Cerebellar nuclear complex (tissue), 1 donor: ENCODE measurements at places on chromosomes 3 and 15.
A peak's percentile ranks its signal among the peaks of the same experiment; 100 is the strongest.

DNA sequence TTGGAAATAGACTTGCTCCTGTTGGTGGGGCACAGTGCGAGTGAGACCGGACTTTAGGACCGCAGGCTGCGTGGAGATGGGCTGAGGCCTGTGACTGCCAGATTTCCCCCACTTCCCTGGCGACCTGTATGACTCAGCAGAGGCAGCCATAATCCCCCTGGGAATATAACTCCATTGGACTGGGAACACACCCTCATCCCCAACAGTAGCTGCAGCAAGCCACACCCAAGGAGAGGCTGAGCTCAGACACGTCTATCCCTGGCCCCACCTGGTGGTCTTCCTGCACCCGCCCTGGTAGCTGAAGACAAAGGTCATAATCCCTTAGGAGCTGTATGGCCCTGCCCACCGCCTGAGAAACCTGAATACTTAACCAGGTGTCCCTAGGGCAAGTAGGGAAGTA is 42.6 kb downstream of the DZIP1L start:
- no peak for DNase-seq

DNA sequence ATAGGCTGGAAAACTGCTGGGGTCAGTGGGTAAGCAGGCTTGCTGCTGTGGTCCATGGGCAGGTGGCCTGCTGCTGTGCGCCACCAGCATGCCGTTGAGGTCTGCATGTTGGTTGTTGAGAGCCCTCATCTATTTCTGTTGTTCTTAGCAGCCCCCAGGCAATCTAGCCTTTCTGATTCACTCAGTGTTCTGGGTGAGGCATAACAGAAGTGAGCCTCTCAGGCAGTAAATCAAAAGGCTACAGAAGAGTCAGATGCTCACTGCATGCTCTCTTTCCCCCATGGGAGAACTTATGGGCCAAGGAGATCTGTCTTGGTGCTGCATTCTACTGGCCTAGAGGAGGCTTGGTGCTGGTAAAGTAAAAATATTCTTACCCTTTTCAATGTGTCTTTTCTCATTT is 67.8 kb upstream of the ATP10A start:
- DNase-seq: no peak

DNA sequence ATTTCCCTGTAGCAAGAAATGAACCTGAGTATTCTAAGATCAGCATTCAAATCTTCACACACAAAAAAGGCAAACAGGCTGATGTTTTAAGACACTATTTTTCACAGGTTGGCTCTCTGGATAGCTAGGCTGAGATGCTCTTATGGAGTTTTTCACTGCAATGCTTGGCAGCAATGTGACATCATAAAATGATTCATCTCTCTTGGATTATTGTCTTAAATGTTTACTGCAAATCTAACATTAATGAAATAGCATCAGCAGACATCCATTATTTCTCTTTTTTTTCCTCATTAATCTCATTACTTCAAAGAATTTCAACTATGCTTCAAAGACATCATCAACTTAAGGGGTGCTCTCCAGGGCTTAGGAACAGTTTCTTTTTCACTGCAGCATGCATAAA is 23.6 kb upstream of the SSUH2 start:
- no peak for DNase-seq

GRCh38 chr15:33326908-33327307 is 16.1 kb downstream of the RYR3 start:
- no peak for DNase-seq

GRCh38 chr3:127124120-127124519 is 68.8 kb upstream of the PRR23E start:
- DNase-seq: no peak

GRCh38 chr15:58873267-58873666 is 60.2 kb downstream of the SLTM start:
- no peak for DNase-seq

- no peak for DNase-seq
Measured at GRCh38 chr3:171643681-171644080, 166.6 kb downstream of the PLD1 start.

GRCh38 chr3:16090024-16090423 is 84.5 kb upstream of the GALNT15 start:
- no peak for DNase-seq

DNA sequence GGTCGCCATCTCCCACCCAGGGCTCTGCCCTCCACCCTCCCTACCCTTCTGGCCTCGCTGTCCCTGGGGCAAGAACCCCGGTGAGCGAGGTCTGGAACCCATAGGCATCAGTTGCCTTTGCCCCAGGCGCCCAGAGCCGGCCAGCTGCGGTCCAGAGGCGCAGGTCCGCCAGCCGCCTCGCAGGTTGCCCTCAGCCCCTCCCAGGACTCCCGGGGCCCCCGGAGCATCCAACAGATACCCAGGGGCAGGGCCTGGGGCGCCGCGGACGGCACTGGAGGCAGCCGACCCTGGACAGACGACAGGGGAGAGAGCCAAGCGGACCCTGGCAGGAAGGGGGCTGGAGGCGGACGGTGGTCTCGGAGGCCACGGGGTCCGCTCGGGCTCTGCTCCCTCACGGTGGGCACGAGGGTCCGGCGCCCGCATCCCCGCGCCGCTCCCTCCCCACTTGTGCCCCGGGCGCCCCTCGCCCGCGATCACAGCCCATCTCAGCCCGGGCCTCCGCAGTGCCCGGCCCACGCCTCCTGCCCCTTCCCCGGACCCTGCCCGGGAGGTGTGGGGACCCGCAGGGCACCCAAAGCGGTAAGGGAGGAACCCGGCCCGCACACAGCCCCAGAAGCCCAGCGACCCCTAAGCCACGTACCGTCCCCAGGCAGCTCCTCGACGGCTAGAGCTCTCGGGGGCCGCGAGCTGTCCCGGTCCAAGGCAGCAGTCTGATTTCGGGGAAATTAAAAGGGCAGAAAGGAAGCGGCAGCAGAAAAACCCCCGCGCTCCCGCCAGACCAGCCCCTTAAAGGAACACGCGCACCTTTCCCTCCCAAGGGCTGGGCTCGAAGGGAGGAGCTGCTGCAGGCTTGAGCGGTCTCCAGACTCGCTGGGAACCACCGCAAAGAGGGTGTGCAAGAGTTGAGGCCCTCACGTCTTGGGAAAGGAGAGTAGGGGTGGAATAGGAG is at the start of gene HAPLN3:
HAPLN3 (minus strand) TSS at position 726 of the 949 bp plus-strand sequence. CDS start 8,246 bp downstream, outside the sequence.
- DNase-seq: no peak

- no peak for DNase-seq
Measured at GRCh38 chr3:134018406-134018805, 11.3 kb downstream of the SLCO2A1 start.

DNA sequence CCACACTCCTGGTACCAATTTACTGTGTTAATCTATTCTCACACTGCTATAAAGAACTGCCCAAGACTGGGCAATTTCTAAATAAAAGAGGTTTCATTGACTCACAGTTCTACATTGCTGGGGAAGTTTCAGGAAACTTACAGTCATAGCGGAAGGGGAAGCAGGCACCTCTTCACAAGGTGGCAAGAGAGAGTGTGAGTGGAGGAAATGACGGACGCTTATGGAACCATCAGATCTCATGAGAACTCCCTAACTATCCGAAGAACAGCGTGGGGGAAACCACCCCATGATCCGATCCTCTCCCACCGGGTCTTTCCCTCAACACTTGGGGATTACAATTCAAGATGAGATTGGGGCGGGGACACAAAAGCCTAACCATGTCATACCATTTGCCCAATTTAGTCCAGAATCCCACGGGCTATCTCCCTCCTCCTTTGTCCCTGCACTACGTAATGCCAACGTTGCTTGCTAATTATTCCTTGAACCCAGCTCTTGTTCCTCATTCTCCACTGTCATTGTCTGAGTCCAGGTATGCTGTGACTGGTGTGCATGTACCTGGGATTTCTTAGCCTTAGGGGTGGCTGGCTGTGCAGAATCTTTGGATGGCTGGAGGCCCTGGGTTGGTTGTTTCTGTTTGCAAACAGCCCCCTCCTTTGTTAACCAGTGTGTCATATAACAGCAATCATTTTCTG is 3.4 kb downstream of the PIGZ start:
- no peak for DNase-seq

DNA sequence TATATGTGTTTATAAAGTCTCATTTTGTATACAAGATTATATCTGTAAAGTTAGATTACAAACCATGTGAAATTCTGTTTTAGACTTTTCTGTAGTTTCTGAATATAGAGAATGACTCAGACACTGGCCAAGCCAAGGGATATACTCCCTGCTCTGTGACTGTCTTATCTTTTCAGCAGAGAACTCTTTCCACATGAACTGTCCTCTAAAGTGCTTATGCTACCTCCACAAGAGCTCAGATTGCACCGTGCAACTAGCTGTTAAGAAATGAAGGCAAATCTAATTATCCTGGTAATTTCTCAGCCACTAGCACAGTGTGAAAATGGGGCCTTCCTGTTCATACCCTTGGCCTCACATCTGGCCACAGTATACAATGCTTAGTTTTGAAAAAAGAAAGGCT is 44.3 kb upstream of the CPNE4 start:
- no peak for DNase-seq

DNA sequence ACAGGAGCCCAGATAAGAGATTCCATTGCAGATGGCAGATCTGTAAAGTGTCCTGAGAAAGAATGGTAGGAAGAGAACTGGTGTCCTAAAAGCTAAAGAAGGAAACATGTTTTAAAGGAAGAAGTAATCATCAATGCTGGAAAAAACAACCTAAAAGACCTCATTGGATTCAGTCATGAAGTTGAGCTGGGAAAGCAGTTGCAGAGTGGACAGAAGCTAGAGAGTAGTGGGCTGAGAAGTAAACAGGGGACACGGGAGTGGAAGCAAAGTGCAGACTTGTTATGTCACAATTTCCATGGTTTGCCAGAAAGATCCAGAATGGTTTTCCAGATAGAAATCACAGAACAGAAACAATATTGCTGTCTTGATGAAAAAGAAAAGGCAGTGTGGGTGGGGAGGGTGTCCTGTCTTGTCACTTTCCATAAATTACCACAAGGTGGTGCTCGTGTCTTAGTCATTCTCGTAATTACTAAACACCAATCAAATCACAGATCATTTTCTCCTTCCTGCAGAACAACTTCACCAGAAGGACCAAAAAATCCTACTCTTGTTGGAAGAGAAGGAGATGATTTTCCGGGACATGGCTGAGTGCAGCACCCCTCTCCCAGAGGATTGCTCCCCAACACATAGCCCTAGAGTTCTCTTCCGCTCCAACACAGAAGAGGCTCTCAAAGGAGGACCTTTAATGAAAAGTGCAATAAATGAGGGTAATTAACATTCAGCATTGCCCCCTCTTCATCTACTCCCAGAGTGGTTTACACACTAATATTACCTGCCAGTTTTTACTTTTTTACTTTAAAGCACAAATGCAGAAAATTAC is 64.5 kb downstream of the KLHL25 start:
- no peak for DNase-seq

DNA sequence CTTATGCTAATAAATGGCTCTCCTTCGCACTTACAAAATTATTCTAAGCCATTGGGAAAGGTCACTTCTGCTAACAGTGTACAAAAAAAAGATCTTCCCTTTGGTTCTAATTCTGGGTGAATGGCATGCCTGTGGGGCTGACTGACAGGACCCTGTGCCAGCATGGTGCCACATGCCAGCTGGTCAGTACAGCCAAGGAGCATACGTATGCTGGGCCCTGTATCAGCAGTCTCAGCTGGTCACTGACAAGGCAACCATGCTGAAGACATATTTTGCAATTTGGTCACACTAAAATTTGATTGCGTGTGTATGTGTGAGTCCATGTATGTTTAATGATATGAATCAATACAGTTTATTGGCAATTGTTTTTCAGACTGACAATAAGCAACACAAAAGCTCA is 246.1 kb downstream of the TBL1XR1 start:
- peak; percentile 82 for DNase-seq

- DNase-seq: peak; percentile 21
Measured at GRCh38 chr3:177597311-177598096, 400.2 kb upstream of the TBL1XR1 start.

- no peak for DNase-seq
Measured at GRCh38 chr3:132210476-132211346, 106.5 kb upstream of the ACP3 start.

DNA sequence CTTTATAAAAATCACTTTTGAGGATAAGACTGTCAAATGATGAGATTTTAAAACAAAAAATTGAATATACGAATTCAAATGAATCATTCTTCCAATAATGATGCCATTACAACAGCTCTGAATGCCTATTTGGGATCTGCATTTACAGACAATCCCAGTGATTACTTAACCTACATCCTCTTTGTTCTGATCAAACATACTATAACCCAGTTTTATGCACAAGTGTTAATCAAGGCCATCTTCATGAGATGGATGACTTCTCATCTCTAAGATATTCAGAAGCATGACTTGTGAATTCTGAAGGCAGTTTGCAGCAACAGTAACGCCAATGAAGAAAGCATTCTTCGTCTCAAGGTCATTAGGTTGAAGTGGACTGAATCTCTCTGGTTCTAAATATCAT is 90.3 kb upstream of the MEX3B start:
- DNase-seq: no peak

DNA sequence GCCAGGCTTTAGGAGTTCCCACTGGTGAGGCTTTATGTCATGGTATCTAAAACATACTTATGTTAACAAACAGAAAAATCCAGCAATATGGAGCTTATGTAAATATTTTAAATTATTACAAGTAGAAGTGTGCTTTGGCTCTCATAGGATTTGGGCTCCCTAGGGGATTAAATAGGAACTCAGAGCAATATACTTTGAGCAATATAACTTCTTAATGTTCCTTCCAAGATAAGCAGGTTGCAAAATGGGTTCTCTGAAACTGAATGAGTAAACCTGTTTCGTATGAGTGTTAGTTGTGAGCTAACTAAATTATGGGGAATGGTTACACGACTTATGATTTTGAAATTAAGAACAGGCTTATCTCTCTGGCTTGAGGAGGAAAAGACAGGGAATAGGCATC is 366.1 kb upstream of the ZNF385D start:
- DNase-seq: no peak

DNA sequence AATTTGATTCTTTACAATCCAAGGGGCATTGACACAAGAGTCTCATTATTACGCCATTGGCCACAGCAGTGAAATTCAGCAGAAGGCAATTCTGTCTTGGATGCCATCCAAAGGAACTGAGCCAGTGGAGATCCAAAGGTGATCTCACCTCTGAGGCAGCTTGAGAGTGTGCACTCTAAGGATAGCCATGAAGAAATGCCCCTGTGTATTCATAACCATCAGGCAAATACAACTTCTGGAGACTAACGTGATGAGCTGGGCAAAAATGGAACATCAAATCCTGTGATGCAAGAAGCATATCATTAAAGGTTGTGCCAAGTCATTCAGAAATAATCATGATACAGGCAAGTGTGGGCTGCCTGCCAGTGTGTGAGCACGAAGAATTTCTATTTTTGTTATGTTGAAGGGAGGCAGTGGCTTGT is 41.4 kb downstream of the ROBO2 start:
- DNase-seq: peak; percentile 44

DNA sequence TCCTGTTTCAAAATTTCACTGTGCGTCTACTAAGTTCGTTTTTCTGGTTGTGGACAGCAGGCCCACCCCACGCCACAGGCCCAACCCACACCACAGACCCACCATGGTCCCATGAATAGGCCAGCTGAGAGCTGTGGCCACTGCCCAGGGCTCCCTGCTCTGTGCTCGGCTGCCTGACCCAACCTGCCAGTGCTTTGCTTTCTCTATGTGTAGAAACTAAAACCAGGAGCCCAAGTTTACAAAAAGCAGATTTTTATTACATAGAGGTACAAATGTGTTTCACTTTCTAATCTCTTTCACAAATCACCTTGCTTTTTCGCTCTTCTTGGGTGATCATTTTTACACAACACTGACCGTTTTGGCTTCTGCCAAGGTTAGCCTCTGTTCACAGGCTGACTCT is 69.1 kb downstream of the HERC2 start:
- no peak for DNase-seq

- no peak for DNase-seq
Measured at GRCh38 chr3:77491961-77492360, 452.1 kb downstream of the ROBO2 start.
